ENCODE measurements at places on chromosomes 5 and 9.

DNA sequence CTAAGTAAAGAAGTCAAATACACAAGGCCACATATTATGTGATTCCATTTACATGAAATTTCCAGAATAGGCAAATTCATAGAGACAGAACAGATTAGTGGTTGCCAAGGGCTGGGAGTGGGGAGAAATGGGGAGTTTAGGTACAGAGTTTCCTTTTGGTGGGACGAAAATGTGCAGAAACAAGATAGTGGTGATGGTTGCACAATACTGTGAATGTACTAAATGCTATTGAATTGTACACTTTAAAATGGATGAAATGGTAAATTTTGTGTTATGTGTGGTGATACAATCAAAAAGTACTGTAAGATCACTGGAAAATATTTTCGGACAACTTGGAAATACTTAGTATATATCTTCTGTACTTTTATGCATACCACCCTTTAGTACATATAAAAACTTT, 15.0 kb downstream of the ECM2 start:
- no peak for DNase-seq

GRCh38 chr5:64767959-64768357, 533 bp downstream of the SREK1IP1 start:
- DNase-seq, result no peak

DNA sequence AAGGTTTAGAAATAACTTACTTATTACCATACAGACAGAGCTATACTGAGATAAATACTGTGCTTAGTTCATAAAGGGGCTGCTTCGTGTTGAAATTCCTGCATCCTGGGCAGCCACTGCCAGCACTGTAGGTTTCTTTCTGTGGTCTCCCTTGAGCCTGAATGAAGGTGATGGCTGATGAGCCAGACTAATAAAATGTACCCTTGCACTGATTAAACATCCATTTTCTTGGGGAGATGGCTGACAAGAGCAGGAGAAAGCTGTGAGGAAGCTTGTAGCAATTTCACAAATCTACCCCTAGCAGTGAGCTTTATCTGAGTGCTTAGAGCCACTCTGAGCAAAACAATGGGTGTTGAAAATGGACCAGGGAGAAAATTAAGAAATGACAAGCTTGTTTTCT, 23.3 kb upstream of the ZSWIM6 start:
- DNase-seq, result no peak

- no peak for DNase-seq
These were observed 49.0 kb downstream of the PTTG1 start for GRCh38 chr5:160470437-160471361.

GRCh38 chr5:6572825-6573380, 59.9 kb downstream of the NSUN2 start:
- no peak for DNase-seq

- DNase-seq, result no peak
These were observed 50.5 kb upstream of the SH3PXD2B start for GRCh38 chr5:172504701-172505402.

GRCh38 chr9:124631326-124631725, 124.1 kb upstream of the NR5A1 start:
- no peak for DNase-seq

DNA sequence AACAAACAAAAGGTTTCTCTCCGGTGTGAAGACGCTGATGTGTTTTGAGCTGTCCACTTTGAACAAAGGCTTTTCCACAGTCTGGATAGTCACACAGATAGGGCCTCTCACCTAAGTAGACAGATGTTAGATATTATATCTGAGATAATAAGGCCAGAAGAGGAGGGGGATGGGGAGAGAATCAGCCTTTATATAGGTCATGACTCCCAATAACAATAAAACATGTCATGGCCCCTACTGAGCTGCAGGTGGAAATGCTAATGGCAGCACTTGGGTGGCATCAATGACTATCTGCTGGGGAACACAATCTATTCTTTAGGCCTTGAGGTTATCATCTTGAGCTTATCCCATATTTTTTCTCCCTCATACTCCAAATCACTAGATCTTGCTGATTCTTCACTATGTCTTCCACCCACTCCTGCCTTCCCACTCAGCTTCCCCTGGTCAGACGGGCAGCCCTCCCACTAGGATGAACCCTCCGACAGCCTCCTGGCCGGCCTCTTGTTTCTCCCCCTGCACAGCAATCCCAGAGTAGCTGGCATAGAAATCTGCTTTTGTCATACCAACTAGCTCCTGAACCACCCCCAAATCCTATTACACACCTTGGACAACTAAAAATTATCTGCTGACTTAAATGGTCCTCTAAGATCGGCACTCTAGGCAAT, 11.5 kb upstream of the SLC35D2 start:
- DNase-seq, result no peak

- DNase-seq, result no peak
These were observed 348.7 kb upstream of the GRIN3A start for GRCh38 chr9:102087141-102087540.

DNA sequence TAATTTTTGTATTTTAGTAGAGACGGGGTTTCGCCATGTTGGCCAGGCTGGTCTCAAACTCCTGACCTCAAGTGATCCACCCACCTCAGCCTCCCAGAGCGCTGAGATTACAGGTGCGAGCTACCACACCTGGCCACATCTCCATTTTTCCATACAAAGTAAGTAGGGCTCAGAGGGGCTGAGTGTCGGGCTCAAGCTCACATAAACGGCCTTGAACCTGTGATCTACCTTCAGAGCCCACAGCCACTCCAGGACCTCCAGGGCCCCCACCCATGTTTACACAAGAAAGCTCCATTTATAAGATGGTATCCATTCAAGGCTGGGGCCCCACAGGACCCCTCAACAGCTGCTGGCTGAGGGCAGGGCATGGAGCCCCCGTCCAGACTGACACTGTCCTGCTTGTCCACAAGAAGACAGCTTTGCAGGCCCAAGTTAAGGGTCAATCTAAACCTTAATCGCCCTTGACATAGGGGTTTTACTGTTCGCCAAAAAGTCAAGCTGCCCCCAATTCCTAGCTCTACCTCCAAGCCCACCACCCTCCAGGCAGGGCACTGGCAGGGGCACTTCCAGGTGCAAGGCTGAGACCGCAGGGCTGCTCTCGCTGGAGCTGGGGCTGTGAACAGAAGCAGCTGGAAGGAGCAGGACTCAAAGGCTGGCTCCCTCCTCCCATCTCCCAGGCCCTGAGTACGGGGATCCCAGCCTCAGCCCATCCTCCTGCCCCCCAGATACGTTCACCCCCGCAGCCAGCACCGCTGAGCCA, 18.9 kb downstream of the FAM78A start:
- DNase-seq, result no peak

DNA sequence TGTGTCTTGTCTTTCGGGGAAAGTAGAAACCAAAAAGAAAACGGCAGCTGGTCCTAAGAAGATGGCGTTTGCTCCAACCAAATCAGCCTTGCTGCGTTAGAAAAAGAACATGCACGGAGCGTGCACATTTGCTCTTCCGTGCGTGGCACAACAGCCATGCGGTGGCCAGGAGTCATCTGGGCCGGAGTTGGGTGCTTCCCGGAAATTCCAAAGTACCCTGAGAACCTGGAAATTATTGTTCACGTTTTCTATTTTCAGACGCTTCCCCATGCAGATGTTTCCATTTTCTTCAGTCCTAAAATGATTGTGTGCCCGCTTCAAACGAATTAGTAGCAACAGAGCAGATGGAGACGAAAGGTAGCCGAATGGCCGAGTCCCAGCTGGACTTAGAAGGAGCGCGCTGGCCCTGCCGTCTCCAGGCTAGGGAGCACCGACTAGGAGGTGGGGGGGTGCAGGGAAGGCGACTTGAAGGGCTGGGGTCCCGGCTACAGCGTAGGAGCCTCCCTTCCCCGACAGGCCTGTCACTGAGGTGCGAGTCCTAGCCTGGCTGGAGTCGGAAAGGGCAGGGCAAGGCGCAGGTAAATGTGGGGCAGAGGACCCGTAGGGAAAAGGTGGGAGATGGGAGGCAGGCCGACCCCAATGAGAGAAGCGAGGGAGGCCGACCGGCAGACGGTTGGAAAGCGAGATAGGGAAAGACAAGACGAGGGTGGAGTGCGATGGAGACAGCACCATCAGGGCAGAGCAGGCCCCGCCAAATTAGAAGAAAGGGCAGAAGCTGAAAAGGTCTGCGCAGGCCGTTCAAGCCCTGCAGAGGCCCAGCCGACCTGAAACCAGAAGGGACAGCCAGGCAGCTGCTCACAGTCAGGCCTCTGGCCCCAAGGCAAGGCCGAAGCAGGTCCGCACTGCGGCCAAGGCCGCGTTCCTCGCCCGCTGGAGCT, 1.4 kb downstream of the BARX1 start:
- no peak for DNase-seq

DNA sequence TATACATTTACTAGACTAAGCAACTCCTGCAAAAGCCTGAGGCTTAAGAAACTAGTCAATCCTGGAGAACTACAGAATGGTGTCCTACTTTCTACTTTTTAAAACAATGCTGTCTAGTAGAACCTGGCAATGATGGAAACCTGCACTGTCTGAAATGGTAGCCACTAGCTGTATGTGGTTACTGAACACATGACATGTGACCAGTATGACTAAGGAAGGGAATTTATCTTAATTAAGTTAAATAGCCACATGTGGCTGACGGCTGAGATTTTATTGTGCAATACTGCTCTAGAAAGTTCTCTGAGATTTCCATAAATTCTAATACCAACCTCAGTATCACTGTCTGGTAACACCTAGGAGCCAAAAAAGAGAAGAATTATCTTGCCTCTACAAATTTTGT, 44.9 kb upstream of the RAPGEF6 start:
- DNase-seq, result no peak

DNA sequence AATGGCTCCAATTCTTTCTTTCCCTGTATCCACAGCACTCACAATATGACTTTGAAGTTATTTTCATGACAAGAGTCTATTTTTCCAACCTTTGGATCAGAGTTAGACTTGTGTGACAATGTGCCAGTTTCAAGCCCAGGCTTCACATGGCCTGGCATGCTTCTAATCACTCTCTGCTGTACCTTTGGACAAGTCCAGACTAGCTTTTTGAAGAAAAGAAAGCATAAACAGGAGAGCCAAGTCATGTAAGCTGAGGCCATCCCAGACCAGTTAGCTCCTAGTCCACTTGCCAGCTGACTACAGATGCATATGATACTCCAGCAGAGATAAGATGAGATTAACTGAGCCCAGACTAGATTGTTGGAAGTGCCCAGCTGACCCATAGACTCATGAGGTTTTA, 513.6 kb upstream of the C9orf72 start:
- DNase-seq, result no peak

GRCh38 chr5:155260798-155261197, 247.2 kb downstream of the KIF4B start:
- no peak for DNase-seq

- no peak for DNase-seq
These were observed 244.5 kb downstream of the MLLT3 start for GRCh38 chr9:20377790-20378189.

GRCh38 chr9:33619666-33620404, 95.8 kb downstream of the ANKRD18B start:
- no peak for DNase-seq

GRCh38 chr9:70106571-70106970, 62.9 kb downstream of the MAMDC2 start:
- no peak for DNase-seq

DNA sequence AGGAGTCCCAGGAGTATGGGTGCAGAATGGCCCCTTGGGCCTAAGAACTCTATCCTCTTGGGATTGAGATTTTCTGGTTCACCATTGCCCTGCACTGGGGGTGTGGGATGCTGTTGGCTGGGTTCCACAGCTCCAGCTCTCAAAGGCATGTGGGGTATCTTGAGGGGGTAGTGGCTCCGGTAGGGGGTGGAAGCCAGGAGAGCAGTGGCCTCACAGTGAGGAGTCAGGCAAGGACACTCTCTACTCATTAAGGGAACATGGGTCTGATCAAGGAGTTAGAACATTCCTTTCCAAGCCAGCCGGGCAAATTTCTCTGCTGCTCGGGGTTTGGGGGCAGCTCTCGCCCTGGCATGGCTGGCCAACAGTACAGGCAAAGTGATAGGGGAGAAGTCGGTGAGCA, 33.0 kb downstream of the LARP1 start:
- DNase-seq, result no peak

DNA sequence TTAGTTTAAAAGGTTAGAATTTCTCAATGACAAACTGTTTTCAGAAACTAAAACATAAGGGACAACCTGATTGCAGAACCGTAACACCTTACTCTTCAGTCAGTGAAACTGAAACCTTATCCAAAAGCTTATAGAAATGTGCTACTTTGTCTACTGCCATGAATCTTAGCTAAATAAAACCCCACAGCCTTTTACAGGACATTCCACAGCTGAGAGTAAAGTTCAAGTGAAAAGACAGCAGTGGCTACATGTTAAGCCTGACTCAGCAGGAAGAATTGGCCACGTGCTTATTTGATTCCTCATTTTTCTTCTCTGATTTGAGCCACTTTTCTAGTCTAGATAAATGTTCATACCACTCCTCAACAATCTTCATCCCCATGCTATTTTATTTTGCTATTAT, 278.7 kb upstream of the ISL1 start:
- no peak for DNase-seq

DNA sequence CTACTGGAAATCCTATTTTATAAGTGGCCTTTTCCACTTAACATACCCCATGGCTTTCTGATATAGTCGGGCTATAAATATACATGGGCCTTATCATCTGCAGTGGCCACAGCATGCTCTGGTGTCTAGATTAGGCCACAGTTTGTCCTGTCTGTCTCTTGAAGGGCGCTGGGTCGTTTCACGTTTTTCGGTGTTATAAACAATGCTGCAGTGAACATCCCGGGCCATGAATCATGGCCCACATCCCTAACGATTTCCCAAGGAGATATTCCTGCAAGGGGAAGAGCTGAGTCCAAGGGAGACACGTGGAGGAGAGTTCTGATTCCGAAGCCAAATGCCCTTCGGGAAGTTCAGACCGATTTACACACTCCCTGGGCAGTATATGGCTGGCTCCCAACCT, 8.4 kb downstream of the PLPP7 start:
- DNase-seq, result no peak

GRCh38 chr9:136496181-136496580, 13.3 kb upstream of the SEC16A start:
- DNase-seq, result no peak

DNA sequence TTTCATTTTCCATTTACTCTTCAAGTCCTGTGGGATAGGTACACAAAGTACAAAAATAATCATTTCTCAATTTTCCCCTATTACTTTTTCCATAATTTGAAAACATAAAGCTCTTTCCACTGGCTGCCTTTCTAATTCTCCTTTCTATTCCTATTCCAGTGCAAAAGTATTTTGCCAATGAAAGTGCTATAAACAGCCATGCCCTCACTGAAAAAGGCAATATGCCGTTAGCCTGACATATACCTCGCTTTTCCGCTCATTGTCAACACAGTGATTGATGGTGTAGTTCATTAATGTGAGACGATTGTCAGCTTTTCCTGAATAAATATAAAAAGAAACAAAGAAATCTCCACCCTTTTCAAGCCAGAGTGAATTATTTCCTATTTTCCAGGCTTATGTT, 97.5 kb downstream of the EBF1 start:
- DNase-seq, result no peak

Data from stimulated activated CD8-positive, alpha-beta memory T cell treated with anti-CD3 and anti-CD28 coated beads, Interleukin-12 subunit alpha, Interleukin-12 subunit beta, amount 100 ng/mL, for 4 hours (primary cell).